ENCODE measurements at places on chromosomes 5 and 9. TPM values are rescaled to one million over a fixed set of nuclear protein-coding genes. Genes with fewer than 3 reads are reported as not detected.

RNF130 gene
- total RNA-seq = 28.1 TPM

SLC34A1 gene
- not detected for total RNA-seq

GPR151 gene
- total RNA-seq = not detected

- DNase-seq = no peak
Observed at GRCh38 chr5:126394211-126394788, 28.9 kb upstream of the GRAMD2B start.

DNA sequence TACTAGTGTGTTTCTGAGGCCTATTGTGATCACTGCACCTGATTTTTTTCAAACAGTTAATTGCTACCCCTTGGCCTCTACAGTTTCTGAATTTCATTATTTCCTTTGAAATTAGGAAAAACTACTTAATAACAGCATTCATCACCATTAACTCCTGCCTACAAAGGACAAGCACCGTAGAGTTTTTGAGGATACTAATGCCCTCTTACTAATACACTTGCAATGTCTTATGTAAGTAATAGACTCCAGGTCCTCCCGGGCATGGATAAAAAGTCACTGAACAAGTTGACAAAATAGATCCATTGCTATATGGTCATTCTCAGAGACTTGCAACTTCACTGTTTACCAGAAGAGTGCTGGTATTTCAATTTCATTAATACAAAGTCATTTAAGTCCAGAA lies 1172.5 kb downstream of the CDH12 start:
- no peak for DNase-seq

- DNase-seq = no peak
Observed at GRCh38 chr9:92716557-92716956, 46.6 kb upstream of the IPPK start.

DNA sequence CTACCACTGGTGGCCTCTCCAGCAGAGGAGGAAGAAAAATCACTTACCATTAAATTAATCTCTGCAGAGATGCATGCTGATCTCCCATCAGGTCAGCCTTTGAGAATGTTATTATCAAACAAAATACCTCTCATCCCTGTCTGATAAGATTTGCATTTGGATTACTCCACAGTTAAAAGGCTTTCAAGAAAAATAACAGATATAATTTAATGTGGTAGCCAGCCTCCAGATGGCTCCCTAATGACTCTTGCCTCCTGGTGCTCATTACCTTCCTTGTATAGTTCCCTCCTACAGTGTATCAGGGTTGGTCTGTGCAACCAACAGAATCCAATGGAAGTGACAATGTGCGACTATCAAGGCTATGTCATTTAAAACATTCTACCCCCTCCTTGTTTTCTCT lies 63.6 kb upstream of the TNPO1 start:
- no peak for DNase-seq

DNA sequence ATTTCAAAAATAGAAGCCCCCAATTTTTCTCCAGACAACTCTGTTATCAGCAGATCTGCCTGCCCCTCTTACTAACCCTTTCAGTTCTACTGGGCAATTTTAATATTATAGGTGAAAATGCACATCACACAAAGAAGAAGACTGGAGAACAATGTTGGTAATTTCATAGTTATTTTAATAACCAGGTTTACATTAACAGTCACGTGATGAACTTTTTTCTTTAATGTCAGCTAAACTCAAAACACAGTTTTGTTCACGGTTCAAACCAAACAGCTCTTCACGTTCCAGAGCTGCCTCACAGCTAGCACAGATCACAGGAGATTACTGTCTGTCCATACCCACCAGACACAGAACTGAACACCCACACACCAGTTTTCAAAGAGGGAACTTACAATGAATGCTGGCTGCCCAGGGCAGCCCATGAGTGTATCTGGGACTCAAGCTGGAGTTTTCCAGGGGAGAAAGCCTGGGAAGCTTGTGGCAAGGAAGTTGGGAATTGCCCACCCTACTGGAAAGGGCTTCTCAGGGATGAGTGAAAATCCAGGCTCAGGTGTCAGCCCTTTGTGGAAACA lies 119.1 kb downstream of the DPYSL3 start:
- no peak for DNase-seq

DNA sequence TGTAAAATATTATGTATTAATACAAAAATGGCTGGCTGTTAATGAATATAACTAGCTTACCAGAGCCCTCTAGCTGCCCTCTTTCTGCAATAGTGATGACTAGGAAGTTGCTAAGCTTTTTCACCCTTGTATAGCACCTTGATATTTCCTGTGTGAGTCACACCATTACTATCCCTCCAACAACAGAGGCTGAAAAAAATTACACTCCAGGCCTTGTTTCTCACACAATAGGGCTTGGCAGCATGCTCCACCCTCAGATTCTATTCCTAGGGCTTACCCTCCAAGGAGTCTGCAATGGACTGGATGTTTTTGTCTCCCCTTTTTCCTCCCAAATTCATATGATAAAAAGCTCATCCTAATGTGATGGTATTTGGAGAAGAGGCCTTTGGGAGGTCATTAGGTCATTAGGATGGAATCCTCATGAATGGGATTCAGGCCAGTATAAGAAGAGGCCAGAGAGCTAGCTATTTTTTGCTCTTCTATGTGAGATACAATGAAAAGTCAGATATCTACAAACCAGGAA lies 184.6 kb upstream of the MAP1B start:
- peak; percentile 72 for DNase-seq

- DNase-seq = no peak
Observed at GRCh38 chr5:170474489-170475274, 29.1 kb upstream of the KCNIP1 start.

GRCh38 chr9:131405428-131405827 lies 11.5 kb downstream of the PRRC2B start:
- DNase-seq = no peak

GRCh38 chr9:93959739-93960154 lies 4.6 kb upstream of the BARX1 start:
- no peak for DNase-seq

GRCh38 chr9:3847377-3847776 lies 321.6 kb upstream of the RFX3 start:
- no peak for DNase-seq

DNA sequence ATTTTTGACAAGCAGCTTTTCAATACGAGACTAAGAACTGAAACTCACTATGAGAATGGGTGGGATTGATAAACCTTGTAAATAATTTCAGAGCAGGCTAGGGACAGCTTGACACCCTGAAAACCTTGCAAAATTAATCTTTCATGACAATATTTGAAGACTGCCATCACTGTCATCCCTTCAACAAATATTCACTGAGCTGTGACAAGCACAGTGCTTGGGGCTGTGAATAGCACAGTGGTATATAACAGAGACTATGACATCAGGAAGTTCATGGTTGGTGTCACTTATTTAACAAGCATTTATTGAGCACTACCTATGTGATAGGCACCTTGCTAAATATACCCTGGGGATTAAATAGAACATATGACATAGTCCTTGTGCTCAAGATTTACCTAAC lies 741.0 kb upstream of the RIOK2 start:
- no peak for DNase-seq

- no peak for DNase-seq
Observed at GRCh38 chr9:107693625-107694326, 204.2 kb upstream of the KLF4 start.

All from pulmonary artery endothelial cell (primary cell).